ENCODE measurements at places on chromosomes 13 and 19. TPM values are rescaled to one million over a fixed set of nuclear protein-coding genes. Genes with fewer than 3 reads are reported as not detected.

DNA sequence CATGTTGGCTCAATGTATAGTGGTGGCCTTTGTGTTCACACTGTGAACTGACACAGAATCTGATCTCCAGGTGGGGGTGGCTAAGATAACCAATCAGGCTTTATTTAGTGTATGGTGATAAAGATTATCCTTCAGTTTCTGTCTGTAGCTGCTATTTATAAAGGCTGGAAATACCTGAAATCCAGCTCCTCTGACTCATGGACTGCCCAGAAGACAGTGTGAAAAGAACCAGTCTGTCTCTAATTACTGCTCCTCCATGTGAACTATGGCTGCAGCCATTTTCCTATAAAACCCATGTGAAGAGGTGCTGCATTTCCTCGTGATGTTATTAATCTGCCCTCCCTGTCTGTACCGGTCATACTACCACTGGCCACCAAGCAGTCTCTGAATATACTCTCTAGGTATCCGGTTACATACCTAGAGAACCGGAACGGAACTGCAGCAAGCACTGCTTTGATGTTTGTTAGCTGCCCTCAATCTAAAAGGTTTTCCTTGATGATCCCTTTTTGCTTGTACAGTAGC, 238.0 kb downstream of the LHFPL6 start:
- H3K4me1 ChIP-seq = peaks cover 7% of the 10 kb centered on the region
- H3K4me3 ChIP-seq = no peak overlapping the region
- H3K27ac ChIP-seq = no peak overlapping the region

DNA sequence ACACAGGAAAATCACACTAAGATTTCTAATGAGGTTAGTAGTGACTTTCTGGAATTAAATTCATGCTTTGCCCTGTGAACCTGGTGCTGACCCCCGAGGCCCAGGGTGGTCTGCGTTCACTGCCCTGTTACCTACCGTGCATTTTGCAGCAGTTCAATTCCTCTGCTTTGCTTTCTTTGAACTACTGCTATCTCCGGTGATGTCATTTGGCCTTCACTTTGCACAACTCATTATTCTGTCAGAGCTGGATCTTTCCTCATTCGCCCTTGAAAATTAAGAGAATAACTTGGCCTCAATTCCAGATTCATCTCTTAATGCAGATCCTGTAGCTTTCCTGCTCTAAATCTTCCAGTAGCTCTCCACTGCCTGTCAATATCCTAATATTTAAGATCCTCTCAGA, 8.8 kb upstream of the LRRC63 start:
- DNase-seq = no peak
- H3K4me3 ChIP-seq = no peak overlapping the region
- no peaks in the 10 kb centered on the region for H3K4me1 ChIP-seq
- H3K36me3 ChIP-seq = no peaks in the 10 kb centered on the region
- H3K27me3 ChIP-seq = no peaks in the 10 kb centered on the region

The MYO16 gene
- 0.46 TPM for total RNA-seq

- DNase-seq = no peak
- no peaks in the 10 kb centered on the region for H3K36me3 ChIP-seq
- H3K27me3 ChIP-seq = no peaks in the 10 kb centered on the region
- no peak overlapping the region for H3K27ac ChIP-seq
Measured at GRCh38 chr19:17929056-17929455, 3.8 kb upstream of the CCDC124 start.

The MPND gene
- 10.3 TPM for total RNA-seq

GRCh38 chr19:29495091-29495490, 30.7 kb upstream of the VSTM2B start:
- no peak for DNase-seq
- H3K36me3 ChIP-seq = no peaks in the 10 kb centered on the region
- no peak overlapping the region for H3K4me3 ChIP-seq
- no peaks in the 10 kb centered on the region for H3K4me1 ChIP-seq

The OLFM4 gene
- total RNA-seq = 0.71 TPM

GRCh38 chr19:31164791-31165251, 184.4 kb downstream of the TSHZ3 start:
- no peaks in the 10 kb centered on the region for H3K36me3 ChIP-seq
- H3K27me3 ChIP-seq = peaks cover 3% of the 10 kb centered on the region
- H3K4me1 ChIP-seq = no peaks in the 10 kb centered on the region
- H3K27ac ChIP-seq = no peak overlapping the region
- no peak for DNase-seq
- no peak overlapping the region for H3K4me3 ChIP-seq

DNA sequence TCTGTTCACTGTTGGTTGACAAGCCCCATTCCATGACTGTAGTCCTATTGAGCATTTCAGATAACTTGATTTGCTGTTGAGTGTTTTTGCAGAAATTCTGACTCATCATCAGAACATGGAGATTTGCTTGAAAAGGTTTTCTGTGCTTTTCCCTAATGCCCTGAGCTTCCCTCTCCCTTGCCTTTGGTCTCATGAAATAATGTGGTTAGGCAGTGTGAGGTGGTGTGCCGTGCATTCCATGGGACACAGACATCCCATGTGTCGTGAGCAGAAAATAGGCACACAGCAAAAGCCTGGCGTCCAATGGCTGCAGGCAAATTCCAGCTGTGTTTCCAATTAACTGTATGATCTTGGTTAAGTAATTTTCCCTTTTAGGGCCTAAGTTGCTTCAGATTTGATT, 197.4 kb downstream of the DLEU7 start:
- peaks cover 4% of the 10 kb centered on the region for H3K4me1 ChIP-seq
- no peak overlapping the region for H3K27ac ChIP-seq
- H3K36me3 ChIP-seq = no peaks in the 10 kb centered on the region
- no peak overlapping the region for H3K4me3 ChIP-seq
- no peaks in the 10 kb centered on the region for H3K27me3 ChIP-seq
- no peak for DNase-seq

DNA sequence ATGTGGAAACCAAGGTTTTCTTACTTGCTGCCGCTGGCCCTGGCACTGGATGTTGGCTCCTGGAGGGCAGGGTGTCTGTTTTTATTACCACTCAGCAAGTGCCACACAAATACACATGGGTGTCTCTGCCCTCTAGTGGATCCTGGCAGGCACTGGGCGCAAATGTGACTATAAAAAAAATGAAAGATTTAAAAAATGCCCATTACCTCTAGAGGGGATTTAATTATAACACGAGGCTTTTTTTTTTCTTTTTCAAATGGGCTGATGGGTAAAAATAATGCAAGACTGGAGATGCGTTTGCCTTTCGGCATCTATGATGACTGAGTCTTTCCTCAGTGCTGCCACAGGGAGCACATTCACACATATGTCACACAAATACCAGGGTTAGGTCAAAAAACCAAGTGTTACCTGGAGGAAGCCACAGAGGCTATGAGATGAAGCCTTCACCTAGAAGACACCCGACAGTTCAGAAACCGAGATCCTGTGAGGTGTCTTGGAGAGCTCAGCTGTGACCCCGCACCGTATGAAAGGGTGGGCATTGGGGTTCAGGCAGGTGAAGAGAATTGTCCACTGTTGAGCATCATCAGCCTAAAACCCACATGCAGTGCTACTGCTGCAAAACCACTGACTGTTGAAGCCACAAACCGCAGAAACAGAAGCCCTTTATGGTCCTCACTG, 25.7 kb downstream of the CHAMP1 start:
- H3K36me3 ChIP-seq = no peaks in the 10 kb centered on the region
- no peak overlapping the region for H3K27ac ChIP-seq
- no peak for DNase-seq

GRCh38 chr19:31863122-31863521, 482.3 kb upstream of the ZNF507 start:
- H3K4me3 ChIP-seq = no peak overlapping the region
- H3K27ac ChIP-seq = no peak overlapping the region
- DNase-seq = no peak
- H3K4me1 ChIP-seq = no peaks in the 10 kb centered on the region

The GNA15 gene
- 1.1 TPM for total RNA-seq

GRCh38 chr13:43730642-43731041, 56.1 kb downstream of the ENOX1 start:
- H3K27me3 ChIP-seq = no peaks in the 10 kb centered on the region
- H3K4me3 ChIP-seq = no peak overlapping the region
- no peaks in the 10 kb centered on the region for H3K36me3 ChIP-seq
- no peak overlapping the region for H3K27ac ChIP-seq
- H3K4me1 ChIP-seq = peaks cover 5% of the 10 kb centered on the region
- DNase-seq = no peak

GRCh38 chr13:113877149-113877990, 13.5 kb upstream of the GAS6 start:
- H3K27ac ChIP-seq = no peak overlapping the region
- no peak overlapping the region for H3K4me3 ChIP-seq
- H3K4me1 ChIP-seq = peaks cover 29% of the 10 kb centered on the region
- H3K27me3 ChIP-seq = no peaks in the 10 kb centered on the region
- H3K36me3 ChIP-seq = no peaks in the 10 kb centered on the region
- no peak for DNase-seq

GRCh38 chr19:58513694-58514563, 2.1 kb upstream of the SLC27A5 start:
- H3K36me3 ChIP-seq = peaks cover 20% of the 10 kb centered on the region
- H3K4me1 ChIP-seq = peaks cover 26% of the 10 kb centered on the region
- no peaks in the 10 kb centered on the region for H3K27me3 ChIP-seq
- peak; percentile 92 for DNase-seq
- H3K4me3 ChIP-seq = peak overlapping the region; percentile 63

DNA sequence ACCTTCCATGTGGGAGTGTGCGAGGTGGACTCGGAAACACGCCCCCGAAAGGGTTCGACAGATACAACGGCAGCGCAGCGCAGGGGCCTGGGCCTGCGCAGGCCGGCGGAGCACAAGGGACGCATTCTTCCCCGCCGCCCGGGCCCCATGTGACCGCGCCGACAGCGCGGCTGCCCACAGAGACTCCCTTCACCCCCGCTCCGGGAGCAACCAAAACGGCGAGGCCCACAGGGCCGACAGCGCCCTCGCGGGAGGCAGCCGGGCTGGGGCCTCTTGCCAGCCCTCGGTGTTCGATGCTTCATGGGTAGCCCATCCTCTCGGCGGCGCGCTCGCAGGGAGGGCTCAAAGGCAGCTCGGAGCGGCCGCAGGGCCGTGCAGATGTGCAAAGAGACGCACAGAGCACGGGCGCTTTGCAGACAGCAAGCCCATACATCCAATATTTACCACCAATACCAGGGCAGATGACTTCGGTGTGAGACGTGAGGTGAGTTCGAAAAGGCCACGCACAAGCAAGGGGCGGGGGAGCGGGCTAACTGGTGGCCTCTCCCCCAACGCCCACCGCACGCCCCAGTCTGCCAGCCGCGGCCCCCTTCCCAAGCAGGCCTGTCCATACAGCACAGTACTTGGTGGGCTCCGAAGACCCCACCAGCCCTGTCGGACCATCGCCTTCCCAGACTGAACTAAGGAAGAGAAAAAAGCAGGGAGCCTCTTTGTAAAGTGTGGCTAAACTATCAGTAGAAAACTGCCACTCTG, 89.9 kb downstream of the CRYL1 start:
- H3K4me1 ChIP-seq = no peaks in the 10 kb centered on the region
- H3K27me3 ChIP-seq = no peaks in the 10 kb centered on the region
- no peak overlapping the region for H3K27ac ChIP-seq
- H3K4me3 ChIP-seq = no peak overlapping the region
- no peaks in the 10 kb centered on the region for H3K36me3 ChIP-seq
- no peak for DNase-seq

DNA sequence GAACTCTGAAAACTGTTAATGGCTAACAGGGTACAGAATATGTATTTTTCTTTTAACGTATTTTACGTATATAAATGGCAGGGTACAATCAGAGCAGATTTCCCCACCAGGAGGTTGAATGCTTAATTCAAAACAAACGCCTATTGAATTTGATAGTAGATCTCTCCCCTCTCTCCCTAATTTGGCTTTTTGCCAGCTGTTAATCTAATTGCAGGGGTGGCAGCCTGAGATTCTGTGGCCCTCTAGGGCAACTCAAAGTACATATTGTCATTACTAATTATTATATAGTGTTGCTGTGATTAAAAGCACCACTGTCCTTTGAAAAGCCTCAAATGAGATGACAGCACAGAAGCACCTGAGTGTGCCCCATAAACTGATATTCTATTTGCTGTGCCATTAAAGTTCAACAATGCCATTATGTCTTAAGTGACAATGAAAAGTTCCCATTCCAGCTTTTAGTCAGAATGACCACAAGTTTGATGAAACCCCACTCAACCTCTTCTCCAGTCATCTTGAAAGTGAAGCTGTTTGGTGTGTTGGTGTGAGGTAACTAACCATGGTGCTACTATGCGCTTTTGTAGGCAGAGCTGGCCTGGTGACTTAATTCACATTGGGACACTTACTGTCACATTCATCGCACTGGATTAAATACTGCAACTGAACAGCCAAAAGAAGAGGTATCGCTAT, 351.4 kb downstream of the KCNRG start:
- H3K4me1 ChIP-seq = no peaks in the 10 kb centered on the region
- no peak overlapping the region for H3K27ac ChIP-seq
- no peak for DNase-seq

DNA sequence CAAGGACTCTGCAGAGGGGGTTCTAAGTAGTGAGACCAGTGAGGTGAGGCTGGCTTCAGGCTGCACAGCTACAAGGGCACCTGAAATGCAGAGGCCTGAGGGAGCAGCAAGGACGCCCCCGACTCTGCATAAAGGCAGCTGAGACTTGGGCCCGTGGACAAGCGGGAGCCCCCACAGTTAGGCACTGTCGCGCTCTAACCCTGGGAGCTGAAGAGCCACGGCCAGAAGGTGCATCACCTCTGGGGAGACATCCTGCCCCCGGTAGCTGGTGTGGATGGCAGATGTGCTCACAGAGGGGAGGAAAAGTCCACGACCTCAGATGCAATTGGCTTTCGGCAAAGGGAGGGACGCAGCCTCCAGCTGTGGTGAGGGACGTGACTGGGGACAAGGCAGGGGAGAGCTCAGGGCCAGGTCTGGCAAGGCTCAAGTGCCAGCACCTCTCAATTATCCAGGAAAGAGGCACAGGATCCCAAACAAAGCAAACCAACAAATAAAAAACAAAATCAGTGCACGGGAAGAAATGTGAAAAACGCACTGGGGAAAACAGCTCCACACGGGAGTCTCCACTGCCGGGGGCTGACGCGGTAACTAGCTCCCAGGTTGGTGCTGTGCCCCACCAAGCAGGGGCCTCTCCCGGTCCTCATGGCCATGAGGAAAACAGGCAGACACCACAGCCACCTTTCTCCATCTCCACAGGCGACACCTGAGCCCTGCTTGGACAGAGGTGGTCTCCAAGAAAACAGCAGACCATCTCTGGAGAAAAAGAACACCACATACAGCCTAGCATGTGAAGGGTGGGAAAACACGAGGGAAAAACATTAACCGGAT, 23.0 kb upstream of the PLPP2 start:
- DNase-seq = no peak
- H3K27ac ChIP-seq = no peak overlapping the region
- H3K36me3 ChIP-seq = peaks cover 43% of the 10 kb centered on the region
- H3K4me3 ChIP-seq = no peak overlapping the region
- no peaks in the 10 kb centered on the region for H3K4me1 ChIP-seq

The SIGLEC5 gene
- not detected for total RNA-seq

Measured in psoas muscle (tissue), 8 donors.